Sciatic nerve (tissue), 2 donors: ENCODE measurements at places on chromosomes 1 and 21.

DNA sequence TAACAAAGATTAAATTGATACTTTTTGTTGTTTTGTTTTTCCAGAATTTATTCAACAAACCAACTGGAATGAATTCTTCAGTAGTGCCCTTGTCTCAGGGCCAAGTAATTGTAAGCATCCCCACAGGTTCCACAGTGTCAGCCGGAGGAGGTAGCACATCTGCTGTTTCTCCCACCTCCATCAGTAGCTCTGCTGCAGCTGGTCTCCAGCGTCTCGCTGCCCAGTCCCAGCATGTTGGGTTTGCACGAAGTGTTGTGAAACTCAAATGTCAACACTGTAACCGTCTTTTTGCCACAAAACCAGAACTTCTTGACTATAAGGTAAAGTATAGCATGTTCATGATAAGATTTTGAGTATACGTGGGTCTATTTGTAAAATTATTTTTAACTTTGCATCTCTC, 118.5 kb downstream of the ZMYM4 start:
- DNase-seq, result no peak

DNA sequence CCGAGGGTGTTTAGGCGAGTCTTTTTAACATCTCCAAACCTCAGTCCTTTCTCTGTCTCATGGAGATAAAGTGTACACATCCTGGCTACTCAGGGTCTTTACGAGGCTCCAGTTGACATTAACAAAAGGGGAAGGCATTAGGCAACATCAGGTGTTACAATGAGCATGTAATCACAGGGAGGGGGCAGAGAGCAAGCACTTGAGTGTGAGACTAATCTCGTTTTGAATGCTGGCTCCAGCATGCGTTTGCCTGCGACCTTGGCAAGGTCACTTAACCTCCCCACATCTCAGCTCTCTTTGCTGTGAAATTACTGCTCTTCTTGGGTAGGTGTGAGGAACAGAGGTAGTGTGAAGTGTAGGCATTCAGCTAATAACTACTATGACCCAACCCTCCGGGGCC, 3.1 kb downstream of the TNNT2 start:
- DNase-seq, result no peak

- DNase-seq, result no peak
These were observed 56.4 kb downstream of the SASS6 start for GRCh38 chr1:100076319-100076718.

GRCh38 chr1:90838720-90839119, 121.6 kb upstream of the BARHL2 start:
- DNase-seq, result no peak

GRCh38 chr1:225537554-225538251, 109.9 kb upstream of the LBR start:
- no peak for DNase-seq

GRCh38 chr21:29939104-29939923, 482 bp downstream of the GRIK1 start:
- DNase-seq, result peak; percentile 39

DNA sequence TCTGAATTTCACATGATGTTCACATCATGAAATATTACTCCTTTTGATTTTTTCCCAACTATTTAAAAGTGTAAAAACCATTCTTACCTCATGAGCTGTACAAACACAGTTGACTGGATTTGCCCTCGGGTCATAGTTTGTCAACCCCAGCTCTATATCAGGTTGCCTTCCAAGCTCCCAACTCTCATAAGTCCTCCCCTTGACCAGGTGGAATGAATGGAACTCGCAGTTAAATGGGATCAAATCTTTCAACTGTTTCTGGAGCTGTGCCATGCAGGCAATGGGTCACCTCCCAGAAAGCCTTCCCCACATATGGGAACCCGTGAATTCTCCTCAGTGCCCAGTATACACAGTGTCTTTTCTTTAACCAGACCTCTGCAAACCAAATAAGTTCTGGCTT, 169.8 kb upstream of the FOXD3 start:
- no peak for DNase-seq

DNA sequence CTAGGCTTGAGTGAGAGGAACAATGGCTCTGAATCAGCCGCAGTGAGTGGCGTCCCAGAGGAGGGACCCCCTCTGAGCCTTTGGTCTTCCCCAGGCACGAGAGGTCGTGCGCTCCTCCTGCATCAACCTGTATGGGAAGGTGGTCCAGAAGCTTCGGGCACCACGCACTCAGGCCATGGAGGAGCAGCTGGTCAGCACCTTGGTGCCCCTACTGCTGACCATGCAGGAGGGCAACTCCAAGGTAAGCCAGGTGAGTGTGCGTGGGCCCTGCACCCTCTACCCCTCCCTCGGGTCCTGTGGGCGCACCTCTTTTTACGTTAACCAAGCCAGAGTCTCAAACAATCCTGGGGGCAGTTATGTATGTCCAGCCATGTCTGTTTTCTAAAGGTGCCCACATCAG, 13.7 kb upstream of the TTC4 start:
- DNase-seq, result no peak

DNA sequence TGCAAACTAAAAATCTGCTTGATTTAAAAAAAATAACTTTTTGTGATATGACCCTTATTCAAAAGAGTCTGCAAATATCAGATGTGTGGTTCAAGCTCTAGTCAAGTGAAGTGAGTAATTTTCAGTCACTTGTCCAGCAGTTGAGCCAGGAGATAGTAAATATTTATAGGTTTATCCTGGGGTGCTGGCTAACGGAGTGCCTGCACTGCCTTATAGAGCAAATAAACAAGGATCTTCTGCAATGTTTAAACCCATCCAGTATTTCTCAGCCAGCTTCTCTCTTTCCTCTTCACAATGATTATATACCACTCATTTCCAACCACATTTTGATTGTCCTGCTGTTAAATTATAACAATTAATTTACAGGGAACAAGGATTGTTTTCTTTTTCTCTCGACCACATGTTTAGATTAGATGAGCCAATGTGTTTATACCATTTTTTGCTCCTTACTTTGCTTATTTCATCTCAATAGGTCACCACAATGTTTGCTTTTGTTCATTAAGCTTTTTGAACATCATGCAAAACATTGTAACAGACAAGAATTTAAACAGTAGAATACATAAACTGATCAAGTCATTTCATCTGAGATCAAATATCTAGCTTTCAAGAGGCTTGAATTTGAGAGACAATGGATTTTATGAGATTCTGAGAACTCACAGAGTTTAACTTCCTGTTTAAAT, 60.3 kb upstream of the GREM2 start:
- DNase-seq, result no peak

DNA sequence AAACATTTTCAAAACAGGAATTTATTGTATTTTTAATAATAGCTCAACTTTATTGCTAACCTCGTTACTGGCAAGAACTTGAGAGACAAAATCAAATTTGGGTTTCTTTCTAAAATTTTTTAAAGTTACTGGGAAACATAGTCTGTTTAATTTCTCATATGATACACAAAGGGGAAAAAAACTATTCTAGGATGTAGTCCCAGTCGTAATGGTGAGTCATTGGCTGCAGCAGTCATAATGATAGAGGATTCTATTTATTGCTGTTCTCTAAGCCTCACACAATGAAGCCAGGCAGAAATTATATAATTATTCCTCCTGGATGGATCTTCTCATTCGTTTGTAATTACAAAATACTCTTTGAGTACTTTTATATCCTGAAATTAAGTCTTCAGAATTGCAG, 326.5 kb upstream of the SGIP1 start:
- DNase-seq, result no peak
